ENCODE measurements at places on chromosomes 6 and 20.

DNA sequence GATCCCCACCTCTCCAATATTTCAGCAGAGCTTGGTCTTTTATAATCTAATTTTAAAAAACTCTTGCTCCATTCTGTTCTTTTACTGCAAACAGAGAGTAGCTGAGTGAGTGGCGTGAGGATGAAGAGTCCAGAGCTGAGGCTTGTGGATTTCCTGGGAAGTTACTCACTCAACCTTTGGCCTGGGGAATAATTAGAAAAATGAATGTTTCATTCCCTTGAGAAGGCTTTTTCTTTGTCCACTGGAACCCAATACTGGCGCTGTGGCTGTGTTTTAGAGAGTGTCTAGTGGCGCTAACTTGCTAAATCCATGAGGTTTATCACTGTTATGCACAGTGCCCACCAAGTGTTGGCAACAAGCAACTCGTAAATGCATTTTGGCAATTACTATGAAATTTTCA is 251.5 kb downstream of the HIVEP2 start:
- no peak for DNase-seq

DNA sequence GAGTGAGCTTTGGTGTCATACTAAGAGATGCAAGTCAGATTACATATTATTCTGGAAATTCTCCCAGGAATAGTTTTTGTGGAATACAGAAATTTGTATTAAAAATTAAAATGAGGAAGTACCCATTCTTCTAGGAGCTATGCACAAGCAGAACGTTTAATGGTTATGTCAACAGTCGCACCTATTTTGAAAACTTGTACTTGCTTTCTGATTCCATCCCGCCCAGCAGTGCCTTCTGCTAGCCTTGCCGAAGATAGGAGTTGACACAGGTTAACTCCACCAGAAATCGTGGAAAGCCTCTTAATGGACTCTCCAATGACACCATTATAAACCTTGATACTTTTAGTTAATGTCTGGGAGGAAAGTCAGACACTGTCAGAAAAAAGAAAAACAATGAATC is 6.7 kb downstream of the PBOV1 start:
- DNase-seq = no peak

DNA sequence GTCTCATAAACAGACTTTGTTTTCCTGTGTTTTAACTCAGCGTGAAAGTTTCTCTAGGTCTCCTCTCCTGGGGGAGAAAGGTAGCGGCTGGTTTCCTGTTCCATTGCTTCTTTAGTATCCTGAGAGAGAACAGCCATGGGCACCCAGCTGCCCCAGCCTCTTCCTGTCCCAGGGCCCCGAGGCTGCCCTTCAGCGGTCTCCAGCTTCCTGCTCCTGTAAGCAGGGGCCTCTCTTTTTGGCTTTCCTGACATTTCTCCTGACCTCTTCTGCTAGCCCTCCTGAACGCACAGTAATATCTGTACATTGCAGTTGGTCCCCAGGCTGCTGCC is 2.4 kb upstream of the SSTR4 start:
- DNase-seq = no peak

GRCh38 chr6:168167431-168168315 is 88.7 kb upstream of the FRMD1 start:
- DNase-seq = no peak

- peak; percentile 24 for DNase-seq
Measured at GRCh38 chr6:170087941-170088581, 202.8 kb downstream of the DLL1 start.

DNA sequence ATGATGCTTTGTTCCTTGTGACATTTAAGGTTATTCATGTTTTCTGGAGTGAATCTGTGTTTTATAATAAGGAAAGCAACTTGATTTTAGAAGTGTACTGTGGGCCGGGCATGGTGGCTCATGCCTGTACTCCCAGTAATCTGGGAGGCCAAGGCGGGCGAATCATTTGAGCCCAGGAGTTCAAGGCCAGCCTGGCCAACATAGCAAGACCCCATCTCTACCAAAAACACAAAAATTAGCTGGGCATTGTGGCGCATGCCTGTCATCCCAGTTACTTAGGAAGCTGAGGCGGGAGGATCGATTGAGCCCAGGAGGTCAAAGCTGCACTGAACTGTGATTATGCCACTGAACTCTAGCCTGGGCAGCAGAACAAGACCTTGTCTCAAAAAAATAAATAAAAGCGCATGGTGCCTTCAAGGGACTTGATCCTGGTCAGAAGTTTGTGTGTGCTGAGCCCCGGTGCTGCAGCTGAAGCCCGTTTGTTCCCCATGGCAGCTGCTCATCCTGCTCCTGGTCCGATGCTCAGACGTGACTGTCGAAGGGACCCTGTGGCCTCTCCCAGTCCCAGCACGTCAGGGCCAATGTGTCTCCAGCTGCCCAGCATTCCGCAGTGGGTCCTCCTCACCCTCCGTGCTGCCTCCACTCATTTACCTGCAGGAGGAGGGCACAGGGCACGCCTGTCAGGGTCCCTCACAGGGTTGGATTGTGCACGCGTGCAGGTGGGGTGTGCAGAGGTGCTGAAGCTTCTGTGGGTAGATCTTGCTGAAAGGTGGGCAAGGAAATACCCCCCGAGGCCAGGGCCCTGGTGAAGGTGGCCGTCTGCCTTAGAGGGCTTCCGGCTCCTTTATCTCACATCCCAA is 18.3 kb downstream of the ENTPD6 start:
- no peak for DNase-seq

- DNase-seq = no peak
Measured at GRCh38 chr6:136254851-136255466, 4.8 kb upstream of the MTFR2 start.

- DNase-seq = peak; percentile 61
Measured at GRCh38 chr6:24855395-24856245, 56.9 kb upstream of the ARMH2 start.

- no peak for DNase-seq
Measured at GRCh38 chr6:145372671-145373151, 362.6 kb downstream of the EPM2A start.

DNA sequence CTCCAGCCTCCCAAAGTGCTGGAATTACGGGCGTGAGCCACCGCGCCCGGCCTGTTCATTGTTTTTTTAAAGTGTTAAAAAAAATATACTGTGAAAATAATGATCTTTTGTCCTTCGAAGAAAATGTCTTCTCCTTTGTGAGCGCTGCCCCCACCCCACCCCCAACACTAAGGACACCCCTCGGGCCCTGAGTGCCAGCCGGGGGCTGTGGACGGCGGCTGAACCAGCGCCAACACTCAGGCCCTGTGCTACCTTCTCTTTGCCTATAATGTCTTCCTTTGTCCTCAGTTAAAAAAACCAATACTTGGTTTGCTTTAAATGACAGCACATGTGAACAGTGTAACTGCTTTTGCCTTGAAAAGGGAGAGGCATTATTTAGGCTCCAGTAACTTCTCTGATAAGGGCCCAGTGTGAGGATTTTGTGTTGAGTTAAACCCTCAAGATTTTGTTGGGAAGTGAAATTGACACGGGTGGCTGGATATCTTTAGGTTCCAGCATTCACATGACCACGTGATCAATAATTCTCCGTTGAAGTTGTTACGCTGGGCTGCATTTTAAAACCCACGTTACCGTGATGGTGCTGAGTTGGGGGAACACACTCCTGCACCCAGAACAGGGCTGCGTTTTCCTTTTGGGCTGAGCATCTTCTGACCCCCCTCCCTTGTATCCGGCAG is 9.5 kb upstream of the ADRM1 start:
- DNase-seq = no peak

- DNase-seq = no peak
Measured at GRCh38 chr20:24745617-24746350, 203.3 kb upstream of the CST7 start.

DNA sequence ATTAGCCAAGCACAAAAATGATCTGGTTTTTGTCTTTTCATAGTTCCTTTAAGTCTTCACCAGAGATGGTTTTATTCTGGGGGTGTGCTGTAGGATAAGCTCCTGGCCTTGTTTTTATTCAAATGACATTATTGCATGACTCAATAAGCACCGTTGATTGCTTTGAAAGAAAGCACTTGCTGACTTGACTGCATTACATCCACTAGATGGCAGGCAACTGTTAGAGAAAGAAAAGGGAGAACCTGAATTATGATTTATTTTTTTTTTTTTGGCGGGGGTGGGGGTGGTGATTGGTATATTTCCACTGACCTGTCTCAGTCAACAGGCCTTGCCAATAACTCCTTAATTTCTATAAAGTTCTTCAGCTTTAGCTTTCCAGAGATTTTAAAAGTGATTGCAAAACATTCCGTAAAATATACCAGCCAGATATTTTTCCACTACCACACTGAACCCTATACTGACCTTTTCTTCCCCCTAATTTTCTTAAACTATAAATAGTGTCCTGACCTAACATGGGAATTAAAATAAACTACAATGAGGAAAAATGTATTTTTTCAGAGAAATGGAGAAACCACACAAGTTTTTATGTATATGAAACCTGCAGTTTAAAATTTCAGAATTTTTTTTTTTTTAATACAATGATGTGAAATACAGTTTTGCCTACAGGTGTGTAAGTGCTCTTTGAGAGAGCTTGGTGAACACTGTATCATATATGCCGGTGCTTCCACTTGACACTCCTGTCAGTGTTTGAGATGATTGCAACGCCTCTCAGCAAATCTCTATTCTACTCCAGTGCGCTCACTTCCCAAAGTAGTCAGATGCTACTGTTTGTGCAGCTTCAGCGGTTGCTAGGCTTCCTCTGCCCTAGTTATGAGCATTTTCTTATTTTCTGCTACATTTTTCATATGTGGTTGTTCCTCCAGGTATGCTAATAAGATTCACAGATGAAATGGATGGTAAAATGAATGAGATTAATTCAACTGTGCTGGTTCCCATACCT is 274.3 kb downstream of the CD109 start:
- no peak for DNase-seq

DNA sequence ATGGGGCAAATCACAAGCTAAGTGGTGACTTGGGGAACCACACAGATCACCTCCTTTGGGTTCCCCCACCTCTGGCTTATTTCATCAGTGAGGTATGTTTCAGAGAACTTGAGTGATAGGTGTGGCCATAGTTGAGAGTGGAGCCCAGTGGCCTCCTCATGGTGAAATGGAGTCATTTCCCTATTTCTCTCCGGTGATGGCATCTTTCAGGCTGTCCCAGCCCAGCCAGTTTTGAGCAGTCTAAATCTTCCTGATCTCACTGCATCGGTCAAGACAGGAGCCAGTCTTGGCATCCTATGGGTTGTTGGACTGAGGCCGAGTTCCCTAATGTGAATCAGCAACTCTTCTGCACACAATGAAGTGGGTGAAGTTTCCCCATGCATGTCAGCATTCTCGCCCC is 132.4 kb downstream of the EYA2 start:
- no peak for DNase-seq

DNA sequence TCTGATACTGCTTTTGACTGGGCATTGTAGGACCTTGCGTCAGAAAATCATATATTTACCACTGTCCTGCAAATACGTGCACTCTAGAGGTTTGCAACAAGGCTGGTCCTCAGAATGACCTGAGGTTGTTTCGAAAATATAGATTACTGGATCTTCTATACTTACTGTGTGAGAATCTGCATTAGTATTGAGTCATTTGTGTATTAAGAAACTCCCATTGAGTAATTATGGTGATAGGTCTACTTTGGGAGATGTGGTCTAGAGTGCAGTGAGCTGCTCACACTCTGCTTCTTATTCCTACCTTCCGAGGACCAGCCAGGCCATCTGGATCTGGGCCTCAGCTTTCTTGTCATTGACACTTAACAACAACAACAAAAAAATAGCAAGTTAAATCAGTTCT is 9.6 kb downstream of the KLHL32 start:
- no peak for DNase-seq

GRCh38 chr6:89281779-89282246 is 33.3 kb downstream of the GABRR2 start:
- DNase-seq = peak; percentile 45

GRCh38 chr6:117550078-117550600 is 52.2 kb downstream of the GOPC start:
- DNase-seq = no peak

DNA sequence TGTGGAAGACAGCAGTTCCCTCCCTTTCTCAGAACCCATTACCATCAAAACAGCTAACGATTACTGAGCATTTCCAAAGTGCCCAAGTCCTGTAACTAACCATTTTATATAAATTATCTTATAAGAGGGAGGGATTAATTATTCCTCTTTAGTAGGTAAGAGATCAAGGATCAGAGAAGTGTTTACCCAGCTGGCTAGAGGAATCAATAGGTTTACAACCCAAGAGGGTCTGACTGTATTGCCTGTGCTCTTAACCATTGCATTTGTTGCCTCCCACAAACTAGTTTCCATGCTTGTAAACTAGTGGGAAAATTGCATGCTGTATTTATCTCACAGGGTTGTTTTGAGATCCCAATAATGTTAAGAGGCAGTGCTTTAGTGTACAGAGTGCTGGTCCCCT is 3.7 kb upstream of the DBNDD2 start:
- no peak for DNase-seq

GRCh38 chr6:151675746-151676459 is 131.6 kb upstream of the ESR1 start:
- peak; percentile 50 for DNase-seq

DNA sequence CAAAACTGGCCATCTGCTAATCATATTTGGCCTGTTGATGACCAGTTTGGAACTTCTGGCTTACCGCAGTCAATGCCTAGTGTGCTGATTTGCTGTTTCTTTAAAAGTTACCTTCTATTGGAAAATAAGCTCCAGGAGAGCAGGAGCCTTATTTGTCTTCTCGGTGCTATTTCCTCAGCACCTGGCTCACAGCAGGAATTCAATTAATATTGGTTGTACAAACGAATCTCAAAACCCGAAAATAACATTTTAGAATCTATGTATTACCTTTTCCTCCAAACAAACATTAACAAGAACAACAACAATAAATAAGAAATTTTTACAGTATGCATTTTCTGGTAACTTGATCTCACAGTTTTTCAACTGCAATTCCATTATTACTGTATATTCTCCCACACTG is 1080.7 kb upstream of the MAP3K7 start:
- DNase-seq = no peak

DNA sequence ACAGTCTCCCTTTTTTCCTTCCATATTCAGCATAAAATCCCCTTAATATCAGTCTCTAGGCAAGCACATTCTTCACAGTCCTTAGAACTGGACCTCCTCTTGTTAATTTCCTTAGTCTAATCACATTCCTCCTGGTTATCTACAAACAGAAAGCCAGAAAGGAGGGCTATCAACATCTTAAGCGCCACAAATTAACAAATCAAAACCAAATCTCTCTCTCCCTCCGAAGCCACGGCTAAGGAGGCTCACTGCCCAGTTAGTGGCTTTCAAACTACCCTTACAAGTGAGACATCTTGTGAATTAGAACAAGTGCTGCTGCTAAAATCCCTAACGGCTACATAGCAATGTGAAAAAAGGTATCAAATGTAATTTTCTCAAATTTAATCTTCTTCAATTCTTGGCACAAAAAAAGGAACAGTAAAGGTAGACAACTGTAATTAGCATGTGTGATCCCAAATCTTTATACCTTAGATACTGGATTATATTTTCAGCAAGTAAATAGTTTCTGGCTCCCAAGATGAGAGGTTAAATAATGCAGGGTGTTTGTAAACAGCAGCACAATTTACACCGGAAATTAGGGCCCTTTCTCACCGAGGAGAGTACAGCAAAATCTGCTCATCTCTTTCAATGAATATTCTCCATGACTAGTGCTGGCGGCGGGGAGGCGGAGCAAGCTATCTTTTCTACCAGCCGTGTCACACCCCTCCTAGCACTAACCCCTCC is 1.4 kb upstream of the TRIM39 start:
- no peak for DNase-seq

All from endothelial cell (in vitro differentiated cells).